ENCODE measurements at places on chromosomes 3 and 15. TPM values are rescaled to one million over a fixed set of nuclear protein-coding genes. Genes with fewer than 3 reads are reported as not detected.

ANKUB1 gene
- total RNA-seq, result not detected

CPA3 gene
- 1.9 TPM for total RNA-seq

LDHAL6B gene
- not detected for total RNA-seq

TRH gene
- not detected for total RNA-seq

PARP15 gene
- 0.67 TPM for total RNA-seq

KY gene
- 3.9 TPM for total RNA-seq

CCDC54 gene
- not detected for total RNA-seq

CA12 gene
- 0.11 TPM for total RNA-seq

SPATA12 gene
- total RNA-seq, result not detected

ECE2 gene
- total RNA-seq, result 0.19 TPM

PRTG gene
- total RNA-seq, result 0.92 TPM

IL17RB gene
- 0.08 TPM for total RNA-seq

PIAS1 gene
- total RNA-seq, result 29.4 TPM

ABI3BP gene
- total RNA-seq, result 26.2 TPM

OCA2 gene
- total RNA-seq, result not detected

IL17RE gene
- 1.1 TPM for total RNA-seq

LEKR1 gene
- total RNA-seq, result 0.32 TPM

PHC3 gene
- 57.0 TPM for total RNA-seq

CPLX3 gene
- total RNA-seq, result 0.67 TPM

LRRC3B gene
- 0.43 TPM for total RNA-seq

DMXL2 gene
- total RNA-seq, result 8.0 TPM

FAH gene
- total RNA-seq, result 25.2 TPM

AADACL2 gene
- not detected for total RNA-seq

TMEM207 gene
- total RNA-seq, result not detected

ZNF619 gene
- 3.6 TPM for total RNA-seq

LACTB gene
- total RNA-seq, result 22.3 TPM

PYDC2 gene
- not detected for total RNA-seq

PAQR5 gene
- 0.16 TPM for total RNA-seq

TRPM7 gene
- 34.5 TPM for total RNA-seq

MITF gene
- 97.6 TPM for total RNA-seq

SPTBN5 gene
- total RNA-seq, result 2.4 TPM

MON1A gene
- total RNA-seq, result 9.4 TPM

FBLN2 gene
- total RNA-seq, result 64.6 TPM
